ENCODE measurements at places on chromosomes 4 and X.

GRCh38 chrX:81205551-81205950, 3.6 kb downstream of the SH3BGRL start:
- DNase-seq: no peak

DNA sequence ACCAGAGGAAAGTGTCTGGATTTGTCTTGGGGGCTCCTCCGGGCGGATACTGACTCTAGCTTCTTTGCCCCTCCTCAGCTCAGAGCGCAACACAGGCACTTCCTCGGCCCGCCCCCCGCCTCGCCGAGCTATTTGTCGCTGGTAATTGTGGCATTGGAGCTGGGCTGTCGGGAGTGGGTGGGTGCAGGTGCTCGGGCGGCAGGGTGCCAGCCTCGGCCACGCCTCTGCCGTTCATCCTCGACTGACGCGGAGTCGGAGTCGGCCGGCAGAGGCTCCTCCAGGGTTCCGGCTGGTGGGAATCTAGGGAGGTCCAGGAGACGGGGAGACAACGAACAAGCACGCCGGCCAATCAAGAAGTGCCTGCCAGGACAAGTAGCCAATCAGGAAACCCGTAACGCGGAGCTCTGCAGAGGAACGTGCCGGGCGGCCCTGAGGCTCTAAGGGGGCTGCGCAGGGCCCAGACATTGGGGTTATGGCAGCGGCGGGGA, 3.9 kb upstream of the SYN1 start:
- peak; percentile 68 for DNase-seq

DNA sequence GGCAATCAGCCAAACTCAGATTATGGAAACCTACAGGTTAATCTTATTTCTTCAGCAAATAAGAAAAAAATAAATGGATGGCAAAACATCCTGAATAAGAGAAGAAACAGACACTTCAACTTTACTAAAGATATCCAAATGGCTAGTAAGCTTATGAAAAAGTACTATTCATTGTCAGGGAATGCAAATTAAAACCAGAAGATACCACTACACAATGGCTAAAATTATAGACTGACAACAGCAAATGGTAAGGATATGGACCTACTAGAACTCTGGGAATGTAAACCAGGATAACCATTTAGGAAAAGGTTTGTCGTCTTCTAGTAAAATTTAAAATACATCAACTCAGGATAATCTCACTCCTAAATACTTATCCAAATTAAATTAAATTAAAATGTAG, 24.3 kb downstream of the GRSF1 start:
- DNase-seq: no peak

- no peak for DNase-seq
Observed at GRCh38 chrX:10326578-10326977, 169.8 kb downstream of the CLCN4 start.

GRCh38 chr4:2040391-2041238, 18.5 kb upstream of the NAT8L start:
- peak; percentile 57 for DNase-seq

GRCh38 chrX:34521563-34521962, 135.5 kb downstream of the TMEM47 start:
- no peak for DNase-seq

All from activated CD8-positive, alpha-beta memory T cell treated with anti-CD3 and anti-CD28 coated beads for 24 hours (primary cell).